ENCODE measurements at places on chromosomes 12 and 14.

DNA sequence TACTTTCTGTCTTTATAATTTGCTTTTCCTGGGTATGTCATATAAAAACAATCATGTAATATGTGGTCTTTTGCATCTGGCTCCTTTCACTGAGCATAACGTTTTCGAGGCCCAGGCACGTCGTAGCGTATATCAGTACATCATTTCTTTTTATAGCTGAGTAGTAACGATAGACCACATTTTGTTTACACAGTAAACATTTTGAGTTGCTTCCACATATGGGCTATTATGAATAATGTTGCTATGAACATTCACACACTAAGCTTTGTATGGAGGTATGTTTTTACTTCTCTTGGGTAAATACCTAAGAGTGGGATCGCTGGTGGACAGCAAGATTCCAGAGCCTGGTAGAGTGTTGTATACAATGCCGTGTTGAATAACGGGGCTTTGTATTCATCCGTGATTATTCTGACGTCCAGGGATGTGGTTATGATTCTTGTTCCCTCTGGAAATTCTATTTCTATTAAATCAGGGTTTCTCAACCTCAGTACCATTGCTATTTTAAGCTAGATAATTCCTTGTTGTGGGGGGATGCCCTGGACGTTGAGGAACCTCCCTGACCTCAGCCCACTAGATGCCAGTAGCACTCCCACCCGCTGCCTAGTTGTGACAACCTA lies 38.9 kb upstream of the CIT start:
- no peak for DNase-seq

GRCh38 chr12:12286441-12286840 lies 19.6 kb upstream of the LRP6 start:
- no peak for DNase-seq

GRCh38 chr14:62616668-62617067 lies 428.6 kb downstream of the KCNH5 start:
- no peak for DNase-seq

DNA sequence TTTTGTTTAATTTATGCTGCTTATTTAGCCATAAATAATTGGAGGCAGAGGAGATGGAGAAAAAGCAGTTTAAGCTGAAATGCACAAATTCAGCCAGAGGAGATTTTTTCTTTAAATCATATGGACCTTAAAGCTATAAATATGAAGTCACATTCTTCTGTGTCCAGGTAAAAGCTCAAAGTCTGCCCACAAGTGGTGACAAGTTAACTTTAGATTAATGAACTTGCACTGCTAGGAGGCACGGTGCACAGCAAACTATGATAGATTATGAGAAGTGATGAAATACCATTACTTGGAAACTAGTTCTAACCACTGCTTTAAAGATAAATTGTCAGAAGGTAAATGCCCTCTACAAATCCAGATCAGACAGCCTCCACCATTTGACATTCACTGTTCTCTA lies 69.0 kb downstream of the IFT81 start:
- no peak for DNase-seq

DNA sequence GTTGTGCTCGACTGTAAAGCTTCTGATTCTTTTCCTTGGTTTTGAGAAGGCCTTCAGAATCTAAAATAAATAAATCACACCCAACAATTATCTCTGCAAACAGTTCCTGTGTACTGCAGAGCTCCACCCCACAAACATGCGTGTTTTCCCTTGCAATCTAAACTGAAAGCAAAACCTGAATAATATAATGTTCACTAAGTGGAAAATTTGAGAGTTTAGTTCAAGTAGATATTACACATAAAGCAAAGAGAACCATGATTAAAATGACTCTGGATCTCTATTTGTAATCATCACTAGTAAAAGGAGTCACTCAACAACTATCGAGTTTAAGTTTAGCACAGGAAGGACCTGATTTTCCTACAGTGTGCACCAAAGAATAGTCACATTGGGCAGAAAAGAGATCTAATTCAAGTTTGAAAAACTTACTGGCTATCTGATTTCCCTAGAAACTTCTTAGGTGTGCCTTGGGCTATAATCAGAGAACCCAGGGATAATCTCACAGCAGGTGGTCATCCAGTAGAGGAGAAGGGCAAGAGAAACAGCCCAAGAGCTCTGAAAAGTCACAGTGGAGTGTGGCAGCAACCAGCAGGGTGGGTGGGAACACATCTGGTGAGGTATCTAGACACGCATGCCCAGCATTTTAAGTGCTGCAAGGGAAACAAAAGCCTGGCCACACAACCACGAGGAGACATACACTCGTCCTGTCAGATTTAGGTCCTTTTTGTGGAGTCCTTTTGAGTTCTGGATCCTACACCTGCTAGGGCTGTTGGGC lies 25.4 kb downstream of the ATG14 start:
- no peak for DNase-seq

- DNase-seq: peak; percentile 3
Measured at GRCh38 chr14:71487449-71487848, 444.8 kb upstream of the RGS6 start.

DNA sequence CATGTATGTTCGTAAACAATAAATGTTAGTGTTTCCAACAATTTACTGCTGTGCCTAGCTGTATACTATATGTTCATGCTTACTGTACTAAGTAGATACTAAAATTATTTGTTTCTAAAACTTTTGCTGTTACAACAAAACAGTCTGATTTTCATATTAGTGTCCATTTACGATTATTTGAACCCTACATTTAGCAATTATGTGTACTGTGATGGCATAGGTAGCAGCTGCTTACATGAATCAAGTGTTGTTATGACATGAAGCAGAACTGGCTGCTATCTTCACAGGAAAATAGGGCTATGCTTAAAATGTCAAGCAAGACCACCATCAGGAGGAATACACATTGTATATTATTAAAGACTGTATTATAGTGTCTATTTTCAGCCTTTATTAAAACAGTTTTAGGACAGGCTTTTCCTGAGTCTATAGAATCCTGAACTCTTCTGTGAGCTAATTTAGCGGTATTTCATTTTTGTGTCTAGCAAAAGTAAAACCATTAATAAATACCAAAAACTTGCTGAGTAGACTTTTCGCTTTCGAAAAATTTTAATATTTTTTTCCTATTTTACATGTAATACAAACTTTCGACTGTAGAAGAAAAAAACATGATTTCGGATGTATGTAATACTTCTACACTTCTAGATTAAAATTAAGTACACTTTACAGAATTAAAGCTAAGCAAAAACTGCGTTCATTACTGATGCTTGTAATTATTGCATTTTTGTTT lies 1.1 kb upstream of the WDR89 start:
- no peak for DNase-seq

GRCh38 chr12:64544371-64545080 lies 65.8 kb upstream of the RASSF3 start:
- no peak for DNase-seq

DNA sequence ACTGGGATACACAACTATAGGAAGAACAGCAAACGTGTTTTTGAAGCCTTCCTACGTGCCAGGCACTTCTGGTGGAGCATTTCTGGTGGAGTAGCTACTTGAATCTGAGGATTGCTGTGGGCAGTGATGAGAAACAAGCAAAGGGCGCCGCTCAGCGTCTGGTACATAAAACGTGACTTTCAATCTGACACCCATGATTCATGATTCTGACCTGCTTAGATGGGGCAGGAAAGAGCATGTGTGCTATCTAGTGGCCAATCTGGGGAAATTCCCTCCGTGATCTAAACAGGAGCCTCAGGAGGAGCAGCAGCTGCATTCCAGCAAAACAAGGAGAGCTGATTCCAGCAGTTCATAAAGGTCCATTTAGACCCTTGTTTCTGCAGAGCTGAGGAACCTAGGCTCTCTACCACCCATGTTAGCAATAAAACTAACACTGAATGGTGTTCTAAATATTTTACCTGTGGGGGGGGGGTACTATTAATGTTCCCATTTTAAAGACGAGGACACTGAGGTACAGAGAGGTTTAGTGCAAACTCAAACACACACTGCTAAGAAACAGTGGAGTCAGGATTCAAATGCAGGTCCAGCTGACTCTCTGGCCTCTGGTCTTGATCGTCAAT lies 37.8 kb downstream of the PAH start:
- DNase-seq: peak; percentile 88

DNA sequence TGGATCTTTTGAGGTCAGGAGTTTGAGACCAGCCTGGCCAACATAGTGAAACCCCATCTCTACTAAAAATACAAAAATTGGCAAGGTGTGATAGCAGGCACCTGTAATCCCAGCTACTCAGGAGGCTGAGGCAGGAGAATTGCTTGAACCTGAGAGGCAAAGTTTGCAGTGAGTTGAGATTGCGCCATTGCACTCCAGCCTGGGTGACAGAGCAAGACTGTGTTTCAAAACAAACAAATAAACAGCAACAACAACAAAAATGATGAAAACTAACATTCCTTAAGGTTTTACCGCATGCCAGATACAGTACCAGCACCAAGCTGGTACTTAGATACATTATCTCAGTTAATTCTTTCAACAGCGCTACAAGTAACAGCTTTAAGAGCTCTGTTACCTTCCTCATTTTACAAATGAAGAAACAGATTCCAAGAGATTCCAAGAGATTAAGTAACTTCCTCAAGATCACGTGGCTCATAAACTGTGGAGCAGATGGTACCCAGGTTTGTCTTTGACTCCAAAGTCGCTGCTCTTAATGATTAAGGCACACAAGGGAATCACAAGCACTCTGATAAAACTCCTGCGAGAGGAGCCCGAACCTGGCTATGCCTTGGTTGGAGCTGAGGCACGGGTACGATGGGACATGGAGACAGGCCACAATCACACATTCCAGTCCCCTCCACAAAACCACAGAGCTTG lies 17.7 kb upstream of the PLEK2 start:
- DNase-seq: no peak

GRCh38 chr14:85660243-85660922 lies 130.4 kb downstream of the FLRT2 start:
- no peak for DNase-seq

- no peak for DNase-seq
Measured at GRCh38 chr14:76589246-76589645, 172.0 kb upstream of the VASH1 start.

DNA sequence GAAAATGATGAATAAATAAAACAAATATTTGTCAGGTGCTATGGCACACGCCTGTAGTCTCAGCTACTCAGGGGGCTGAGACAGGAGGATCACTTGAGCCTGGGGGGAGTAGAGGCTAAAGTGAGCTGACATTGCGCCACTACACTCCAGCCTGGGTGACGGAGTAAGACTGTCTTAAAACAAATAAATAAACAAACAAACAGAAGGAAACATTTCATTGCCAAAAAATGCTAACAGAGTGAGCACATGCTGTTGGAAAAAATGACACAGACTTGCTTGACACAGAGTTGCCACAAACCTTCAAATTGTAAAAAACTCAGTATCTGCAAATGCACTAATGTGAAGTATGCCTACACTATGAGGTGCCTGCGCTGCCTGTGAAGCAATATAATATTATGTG lies 50.8 kb upstream of the AP4S1 start:
- no peak for DNase-seq

GRCh38 chr12:65894624-65895390 lies 70.5 kb downstream of the HMGA2 start:
- DNase-seq: no peak

DNA sequence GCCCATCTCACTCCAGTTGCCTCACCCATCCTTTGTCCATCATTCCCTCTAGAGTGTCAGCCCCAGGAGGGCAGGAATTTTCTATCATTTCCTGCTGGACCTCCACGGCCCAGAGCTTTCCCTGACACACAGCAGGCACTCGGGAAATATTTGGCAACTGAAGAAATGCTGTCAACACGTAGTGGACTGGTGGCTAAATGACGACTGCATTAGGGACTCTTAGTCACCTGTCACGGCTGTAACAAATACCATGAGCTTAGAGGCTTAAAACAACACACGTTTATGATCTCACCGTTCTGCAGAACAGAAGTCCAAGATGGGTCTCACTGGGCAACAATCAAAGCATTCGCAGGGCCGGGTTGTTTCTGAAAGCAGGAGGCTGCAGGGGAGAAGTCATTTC lies 91.3 kb downstream of the PHETA1 start:
- DNase-seq: no peak

DNA sequence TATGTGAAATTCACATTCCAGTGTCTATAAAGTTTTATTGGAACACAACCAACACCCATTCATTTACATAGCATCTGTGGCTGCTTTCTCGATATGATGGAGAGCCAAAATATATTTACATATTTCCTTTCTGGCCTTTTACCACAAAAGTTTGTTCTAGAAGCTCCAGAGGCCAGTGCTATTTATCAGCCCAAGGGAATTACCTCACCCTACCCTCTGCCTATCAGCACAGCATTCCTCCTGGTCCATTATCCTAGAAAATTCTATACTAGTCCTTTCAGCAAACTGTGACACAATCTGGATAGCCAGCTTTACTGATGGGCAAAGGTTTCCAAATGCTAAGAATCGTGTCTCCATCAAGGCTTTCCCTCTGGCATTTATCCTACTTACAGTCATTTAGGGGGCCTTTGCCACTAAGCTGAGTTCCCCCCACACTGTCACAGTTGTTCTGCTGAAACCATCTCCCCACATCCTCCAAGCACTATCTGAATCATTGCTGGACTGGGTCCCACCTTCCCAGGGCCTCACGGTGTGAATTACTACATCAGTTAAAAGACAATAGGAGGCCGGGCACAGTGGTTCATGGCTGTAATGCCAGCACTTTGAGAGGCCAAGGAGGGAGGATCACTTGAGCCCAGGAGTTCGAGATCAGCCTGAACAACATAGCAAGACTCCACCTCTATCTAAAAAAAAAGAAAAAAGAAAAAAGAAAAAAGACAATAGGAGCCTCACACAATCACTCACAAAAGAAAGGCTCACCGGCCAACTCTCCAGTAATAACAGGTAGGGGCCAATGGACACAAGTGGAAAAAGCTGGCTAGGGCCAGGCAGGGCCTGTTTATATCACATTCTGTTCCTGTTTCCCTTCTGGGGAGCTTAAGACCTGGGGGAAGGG lies 12.1 kb downstream of the SYNE3 start:
- no peak for DNase-seq

DNA sequence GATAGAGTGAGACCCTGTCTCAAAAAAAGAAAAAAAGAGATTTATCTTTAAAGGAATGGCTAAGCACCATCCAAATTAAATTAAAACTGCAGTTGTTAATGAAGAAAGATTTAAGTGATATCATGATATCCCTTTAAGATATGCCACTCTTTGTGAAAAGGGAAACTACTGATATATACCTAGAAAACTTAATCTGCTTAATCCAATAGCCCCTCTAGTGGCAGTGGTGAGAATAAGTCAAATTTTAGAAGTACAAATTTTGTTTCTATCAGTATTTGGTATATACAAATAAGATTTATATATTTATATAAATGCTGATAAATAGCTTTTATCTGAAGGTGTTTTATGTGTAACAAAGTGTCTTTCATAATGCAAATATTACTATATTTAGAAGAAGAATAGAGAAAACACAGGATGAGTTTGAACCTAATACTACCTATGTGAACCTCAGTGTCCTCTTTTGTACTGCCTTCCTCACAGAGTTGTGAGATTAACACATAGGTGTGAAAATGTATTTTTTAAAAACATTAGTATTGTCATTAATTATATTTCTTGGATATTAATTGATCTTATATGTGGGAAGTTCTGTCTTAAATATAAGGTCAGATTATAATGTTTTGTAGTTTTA lies 51.4 kb upstream of the GARIN2 start:
- peak; percentile 17 for DNase-seq

Data from kidney tubule cell (primary cell).